Activated CD8-positive, alpha-beta T cell treated with anti-CD3 and anti-CD28 coated beads for 36 hours (primary cell): ENCODE measurements at places on chromosomes 12 and 14. TPM values are rescaled to one million over a fixed set of nuclear protein-coding genes. Genes with fewer than 3 reads are reported as not detected.

SUSD6 gene
- total RNA-seq = 35.7 TPM

GRCh38 chr14:61491876-61492434 lies 170.6 kb downstream of the PRKCH start:
- DNase-seq = no peak
- no peak overlapping the region for H3K27ac ChIP-seq
- H3K27me3 ChIP-seq = no peaks in the 10 kb centered on the region
- H3K4me3 ChIP-seq = no peak overlapping the region
- peaks cover 53% of the 10 kb centered on the region for H3K4me1 ChIP-seq

GRCh38 chr12:122393817-122394216 lies 28.7 kb downstream of the CLIP1 start:
- H3K4me1 ChIP-seq = peaks cover 17% of the 10 kb centered on the region
- H3K36me3 ChIP-seq = no peaks in the 10 kb centered on the region

GRCh38 chr12:108650083-108650482 lies 16.4 kb upstream of the SELPLG start:
- DNase-seq = no peak
- no peak overlapping the region for H3K27ac ChIP-seq
- H3K27me3 ChIP-seq = no peaks in the 10 kb centered on the region
- H3K4me3 ChIP-seq = no peak overlapping the region
- H3K36me3 ChIP-seq = peaks cover 23% of the 10 kb centered on the region

GRCh38 chr12:29051221-29051620 lies 97.9 kb upstream of the FAR2 start:
- no peak for DNase-seq
- peaks cover 2% of the 10 kb centered on the region for H3K27me3 ChIP-seq
- no peaks in the 10 kb centered on the region for H3K36me3 ChIP-seq
- H3K27ac ChIP-seq = no peak overlapping the region
- no peaks in the 10 kb centered on the region for H3K4me1 ChIP-seq
